Mesothelial cell of epicardium (in vitro differentiated cells): ENCODE measurements at places on chromosomes 13 and 19.

GRCh38 chr13:50229960-50230661, 214.9 kb downstream of the KCNRG start:
- no peak for DNase-seq

DNA sequence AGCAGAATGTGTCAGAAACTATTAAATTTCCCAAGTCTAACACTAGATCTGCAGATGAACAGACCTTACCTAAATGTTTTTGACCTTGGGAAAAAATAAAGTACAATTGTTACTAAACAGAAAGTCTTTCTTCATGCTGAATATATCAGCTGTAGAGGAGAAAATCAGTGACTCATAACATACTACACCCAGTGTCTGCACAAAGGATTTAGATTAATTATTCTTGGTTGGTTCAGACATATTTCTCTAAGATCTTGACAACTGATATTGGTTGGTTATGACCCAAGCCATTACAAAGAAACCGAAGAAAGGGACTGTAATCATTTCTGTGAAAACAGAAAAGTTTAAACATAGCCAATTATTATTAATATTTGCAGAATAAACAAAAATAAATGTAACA, 225.1 kb downstream of the HS6ST3 start:
- no peak for DNase-seq

DNA sequence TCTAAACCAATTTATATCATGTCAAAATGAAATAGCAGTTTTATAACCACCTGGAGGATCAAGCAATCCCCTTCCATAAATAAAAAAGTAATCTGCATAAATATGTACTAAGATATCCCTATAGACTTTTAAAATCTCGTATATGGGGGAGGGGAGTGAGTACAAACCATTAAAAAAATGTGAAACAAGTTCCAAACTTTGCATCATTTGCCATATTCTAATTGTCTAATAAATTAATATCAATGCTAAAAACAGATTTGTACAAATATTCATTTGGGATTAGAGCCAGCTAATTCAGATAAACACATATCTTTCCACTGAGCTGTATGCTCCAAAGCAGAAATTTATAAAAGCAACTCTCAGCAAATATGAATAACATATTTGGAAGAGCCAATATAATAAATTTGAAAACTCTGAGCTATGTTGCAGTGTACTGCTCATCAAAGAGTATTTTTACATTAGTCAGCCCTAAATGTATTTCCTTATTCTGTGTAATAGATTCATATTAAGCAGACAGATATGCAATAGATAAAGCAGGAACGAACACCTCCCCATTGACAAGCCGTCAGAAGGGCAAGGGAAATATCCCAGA, 970.2 kb downstream of the EFNB2 start:
- no peak for DNase-seq

GRCh38 chr13:29693275-29693945, 97.9 kb upstream of the SLC7A1 start:
- no peak for DNase-seq

DNA sequence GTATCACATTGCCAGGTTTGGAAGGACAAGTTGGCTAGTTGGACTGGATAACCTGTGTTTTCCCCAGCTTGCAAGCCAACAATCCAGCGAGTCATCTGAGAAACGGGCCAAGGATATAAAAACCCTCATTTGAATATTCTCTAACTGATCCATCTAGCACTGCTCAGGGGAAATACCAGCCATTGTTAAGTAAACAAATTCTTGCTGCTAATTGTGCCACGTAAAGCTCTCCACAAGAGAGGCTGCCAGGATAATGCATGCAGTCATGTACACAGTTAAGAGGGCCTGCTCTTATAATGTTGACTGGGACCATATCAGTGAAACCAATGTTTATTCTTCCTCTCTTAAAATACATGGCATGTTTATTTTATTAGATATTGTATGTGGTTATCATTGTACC, 663.2 kb upstream of the SGCG start:
- no peak for DNase-seq

GRCh38 chr13:59211606-59212005, 952.1 kb downstream of the DIAPH3 start:
- no peak for DNase-seq

GRCh38 chr13:31276421-31276820, 76.6 kb downstream of the B3GLCT start:
- DNase-seq, result no peak

DNA sequence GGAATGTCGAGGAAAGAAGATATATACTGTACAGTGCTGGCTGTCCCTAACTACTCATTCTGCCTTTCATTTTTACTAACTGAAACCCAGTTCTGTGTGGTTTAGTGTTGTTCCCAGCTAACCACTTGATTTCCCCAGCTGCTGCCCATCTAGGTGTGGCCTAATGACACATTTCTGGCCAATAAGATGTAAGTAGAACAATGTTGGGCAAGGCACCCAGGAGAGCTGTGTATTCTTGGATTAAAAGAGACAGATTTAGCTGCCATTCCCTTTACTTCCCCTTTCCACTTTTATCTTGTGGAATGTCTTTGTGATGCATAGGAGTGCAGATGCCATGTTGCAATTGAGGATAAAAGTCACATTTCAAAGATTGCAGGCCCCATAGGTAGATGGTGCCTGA, 28.3 kb upstream of the PCDH9 start:
- DNase-seq, result no peak

DNA sequence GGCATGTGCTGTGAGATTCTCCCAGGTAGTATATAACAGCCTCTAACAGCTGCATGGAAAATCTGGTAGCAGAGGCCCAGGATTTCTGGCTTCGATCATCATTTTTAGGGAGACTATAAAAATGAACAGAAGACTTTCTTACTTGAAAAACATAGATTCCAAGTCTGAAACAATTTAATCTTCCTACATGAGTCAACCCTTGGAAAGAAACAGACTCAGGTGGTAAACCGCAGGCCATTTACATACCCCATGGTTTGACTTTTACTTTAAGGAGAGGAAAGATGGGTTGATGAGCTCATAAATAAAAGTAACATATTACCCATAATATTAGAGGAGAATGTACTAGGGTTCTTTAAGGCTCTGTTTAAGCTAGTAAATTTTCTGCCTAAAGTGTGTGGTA, 121.6 kb downstream of the CYSLTR2 start:
- DNase-seq, result no peak

- no peak for DNase-seq
Measured at GRCh38 chr13:106274551-106275203, 260.8 kb downstream of the EFNB2 start.

GRCh38 chr19:19587771-19588170, 30.7 kb downstream of the PBX4 start:
- DNase-seq, result no peak

GRCh38 chr13:110485604-110486003, 75.9 kb downstream of the RAB20 start:
- peak; percentile 55 for DNase-seq

- no peak for DNase-seq
Measured at GRCh38 chr13:83536941-83537340, 345.3 kb downstream of the SLITRK1 start.

GRCh38 chr13:98214008-98214643, 37.1 kb upstream of the RNF113B start:
- peak; percentile 26 for DNase-seq

- no peak for DNase-seq
Measured at GRCh38 chr13:97058391-97058790, 64.1 kb upstream of the OXGR1 start.

DNA sequence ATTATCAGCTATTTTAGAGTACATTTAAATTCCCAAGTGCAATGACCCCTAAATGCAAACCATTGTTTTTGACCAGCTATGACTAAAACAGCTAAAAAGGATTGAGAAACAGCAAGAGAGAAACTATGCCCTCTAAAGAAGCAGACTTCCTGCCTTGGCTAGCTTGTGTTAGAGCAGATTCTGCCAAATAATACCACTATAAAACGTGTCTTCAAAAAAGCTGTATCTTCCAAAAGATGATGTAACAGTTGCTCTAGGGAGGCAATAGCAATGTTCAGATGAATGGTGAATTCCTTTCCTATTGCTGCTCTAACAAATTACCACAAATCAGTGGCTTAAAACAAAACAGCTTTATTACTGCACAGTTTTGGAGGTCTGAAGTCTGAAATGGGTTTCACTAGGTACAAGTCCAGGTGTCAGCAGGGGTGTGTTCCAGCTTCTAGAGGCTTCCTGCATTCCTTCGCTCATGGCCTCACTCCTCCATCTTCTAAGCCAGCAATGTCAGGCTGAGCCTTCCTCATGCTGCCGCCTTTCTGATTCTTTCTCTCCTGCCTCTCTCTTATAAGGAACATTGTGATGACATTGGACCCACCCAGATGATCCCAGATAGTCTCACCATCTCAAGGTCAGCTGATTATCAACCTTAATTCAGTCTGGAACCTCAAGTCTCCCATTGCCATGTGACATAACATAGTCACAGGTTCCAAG, 84.5 kb downstream of the LRRC63 start:
- DNase-seq, result no peak

DNA sequence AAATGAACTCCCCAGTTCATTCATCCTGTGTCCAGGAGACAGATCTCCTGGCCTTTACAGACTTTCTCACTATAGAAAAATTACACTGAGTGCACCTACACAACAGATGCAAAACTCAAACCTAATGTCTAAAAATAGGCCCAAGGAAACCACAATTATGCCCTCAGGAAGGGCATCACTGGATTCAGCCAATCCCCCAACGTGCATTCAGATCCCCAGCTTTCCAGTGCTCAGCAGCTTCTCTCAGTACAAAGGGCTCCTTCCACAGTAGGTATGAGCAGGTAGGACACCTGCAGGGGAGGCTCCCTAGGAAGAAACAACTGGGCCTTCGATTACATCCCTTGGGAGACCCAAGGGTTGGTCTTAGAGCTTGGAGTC, 2.1 kb downstream of the ZNF709 start:
- DNase-seq, result no peak

DNA sequence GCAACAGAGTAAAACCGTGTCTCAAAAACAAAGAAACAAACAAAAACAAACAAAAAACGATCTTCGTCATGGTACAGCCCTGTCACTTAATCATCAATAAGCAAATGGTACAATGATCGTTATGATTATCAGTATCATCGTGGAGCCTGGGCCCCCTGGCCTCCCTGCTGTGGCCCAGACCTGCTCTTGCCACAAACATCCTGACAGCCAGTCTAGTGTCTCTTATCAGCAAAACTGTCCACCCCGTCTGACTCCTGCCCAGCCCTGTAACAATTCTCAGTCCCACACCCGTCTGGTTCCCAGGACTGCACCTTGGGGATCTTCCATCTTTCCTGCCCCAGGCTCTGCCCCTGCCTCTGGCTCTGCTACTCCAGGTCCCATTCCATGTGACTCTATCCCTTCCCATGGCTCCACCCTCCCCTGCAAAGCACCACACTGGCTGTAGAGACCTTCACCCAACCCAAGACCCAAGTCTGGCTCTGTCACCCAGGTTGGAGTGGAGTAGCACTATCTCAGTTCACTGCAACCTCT, 5.7 kb downstream of the ZNF653 start:
- no peak for DNase-seq

- DNase-seq, result no peak
Measured at GRCh38 chr13:93621966-93622365, 395.4 kb downstream of the GPC6 start.

DNA sequence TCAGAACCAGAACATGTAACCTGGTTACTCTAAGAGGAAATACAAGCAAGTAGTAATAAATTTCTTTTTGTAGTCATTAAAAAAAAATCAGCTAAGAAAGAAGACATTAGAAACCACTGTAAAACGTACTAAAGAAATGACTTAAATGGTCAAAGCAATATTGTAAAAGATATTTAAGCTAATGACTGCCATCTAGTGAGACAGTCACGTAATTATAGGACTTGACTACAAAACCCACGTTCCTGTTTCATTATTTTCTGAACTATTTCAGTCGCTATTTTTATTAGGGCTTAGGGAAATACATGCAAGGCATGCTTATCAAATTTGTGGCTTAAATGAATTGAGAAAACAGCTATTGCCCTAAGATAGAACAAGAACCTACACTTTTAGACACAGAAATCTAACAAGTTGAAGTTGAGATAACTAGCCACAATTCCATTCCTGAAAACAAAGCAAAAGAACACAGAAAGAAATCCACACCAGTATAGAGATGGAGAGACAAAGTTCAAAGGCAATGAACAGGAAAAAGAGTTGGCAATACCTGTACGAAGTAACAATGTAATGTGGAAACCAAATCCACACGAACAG, 17.9 kb downstream of the ALG5 start:
- no peak for DNase-seq

DNA sequence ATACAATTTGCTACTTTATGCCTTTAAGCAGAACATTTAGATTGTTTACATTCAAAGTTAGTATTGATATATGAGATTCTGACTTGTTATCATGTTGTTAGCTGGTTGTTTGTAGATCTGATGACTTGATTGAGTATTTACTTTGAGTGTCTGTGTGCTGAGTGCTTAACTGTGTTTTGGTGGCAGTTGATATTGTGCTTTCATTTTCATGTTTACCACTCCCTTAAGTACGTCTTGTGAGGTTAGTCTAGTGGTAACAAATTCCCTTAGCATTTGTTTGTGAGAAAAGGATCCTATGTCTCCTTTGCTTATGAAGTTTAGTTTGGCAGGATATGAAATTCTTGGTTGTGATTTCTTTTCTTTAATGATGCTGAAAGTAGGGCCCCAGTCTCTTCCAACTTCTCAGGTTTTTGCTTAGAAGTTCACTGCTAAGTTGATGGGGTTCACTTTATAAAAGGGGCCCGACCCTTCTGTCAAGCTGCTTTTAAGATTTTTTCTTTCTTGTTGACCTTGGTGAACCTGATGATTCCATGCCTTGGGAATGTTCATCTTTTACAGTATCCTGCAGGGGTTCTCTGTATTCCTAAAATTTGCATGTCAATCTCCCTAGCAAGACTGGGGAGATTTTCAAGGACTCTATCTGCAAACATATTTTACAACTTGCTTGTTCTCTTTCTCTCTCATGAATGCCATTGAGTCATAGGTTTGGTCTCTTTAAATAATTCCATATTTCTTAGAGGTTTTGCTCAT, 1095.4 kb upstream of the PCDH20 start:
- no peak for DNase-seq

- DNase-seq, result no peak
Measured at GRCh38 chr13:101698400-101698799, 245.9 kb downstream of the ITGBL1 start.

- DNase-seq, result no peak
Measured at GRCh38 chr13:36858290-36858689, 39.3 kb downstream of the RFXAP start.

- peak; percentile 78 for DNase-seq
Measured at GRCh38 chr19:45276284-45276687, 25.2 kb downstream of the MARK4 start.

- no peak for DNase-seq
Measured at GRCh38 chr13:31204592-31204991, 4.8 kb downstream of the B3GLCT start.

DNA sequence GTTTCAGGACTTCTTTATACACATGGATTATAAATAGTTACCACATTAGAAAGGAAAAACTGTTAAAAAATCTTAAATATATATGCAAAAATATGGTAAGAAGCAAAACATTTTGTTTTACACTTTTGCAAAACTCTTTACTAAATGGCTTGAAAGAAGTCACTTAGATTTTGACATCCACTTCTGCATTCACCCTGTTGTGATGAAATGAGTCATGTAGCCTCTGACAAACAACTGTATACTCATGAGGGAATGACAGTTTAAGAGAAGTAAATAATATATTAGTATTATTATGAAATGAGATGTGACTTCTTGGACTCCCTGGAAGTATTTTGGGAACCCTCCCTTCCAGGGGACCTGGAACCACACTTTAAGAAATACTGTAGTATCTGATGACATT, 275.6 kb downstream of the DACH1 start:
- no peak for DNase-seq

GRCh38 chr13:21971662-21972621, 301.1 kb downstream of the FGF9 start:
- DNase-seq, result no peak

- DNase-seq, result no peak
Measured at GRCh38 chr19:42370068-42370520, 20.0 kb downstream of the CNFN start.

- DNase-seq, result no peak
Measured at GRCh38 chr19:33507021-33507956, 14.3 kb downstream of the PEPD start.
